ENCODE measurements at places on chromosomes 5 and 9.

DNA sequence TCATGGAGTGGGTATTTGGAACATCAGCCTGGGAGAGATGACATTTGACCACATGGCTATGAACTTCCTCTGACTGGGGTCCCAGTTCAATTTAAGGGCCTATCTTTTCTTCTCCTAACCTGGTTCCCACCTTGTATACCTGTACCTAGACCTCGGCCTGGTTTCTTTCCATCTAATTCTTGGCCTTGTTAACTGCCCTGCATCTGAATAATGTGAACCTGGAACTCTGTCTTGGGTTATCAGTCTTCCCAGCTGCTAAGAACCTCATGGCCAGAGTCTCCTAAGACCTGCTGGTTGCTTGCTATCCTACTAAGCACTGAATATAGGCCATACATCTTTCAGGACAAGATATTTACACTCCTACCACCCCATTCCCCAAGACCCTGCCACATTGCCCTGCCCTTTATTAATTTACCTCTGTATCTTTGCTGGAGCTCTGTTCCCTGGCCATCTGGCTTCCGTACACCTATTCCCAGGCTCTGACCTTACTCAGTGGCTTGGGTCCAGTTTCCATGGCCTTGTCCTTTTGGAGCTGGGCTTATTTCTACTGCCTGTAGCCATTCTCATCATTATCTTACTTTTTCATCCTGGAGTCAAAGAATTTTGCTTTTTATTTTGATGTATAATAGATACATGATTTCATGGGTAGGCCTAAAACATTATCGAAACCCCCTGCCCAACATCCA, 6.6 kb downstream of the PSAT1 start:
- no peak for DNase-seq

DNA sequence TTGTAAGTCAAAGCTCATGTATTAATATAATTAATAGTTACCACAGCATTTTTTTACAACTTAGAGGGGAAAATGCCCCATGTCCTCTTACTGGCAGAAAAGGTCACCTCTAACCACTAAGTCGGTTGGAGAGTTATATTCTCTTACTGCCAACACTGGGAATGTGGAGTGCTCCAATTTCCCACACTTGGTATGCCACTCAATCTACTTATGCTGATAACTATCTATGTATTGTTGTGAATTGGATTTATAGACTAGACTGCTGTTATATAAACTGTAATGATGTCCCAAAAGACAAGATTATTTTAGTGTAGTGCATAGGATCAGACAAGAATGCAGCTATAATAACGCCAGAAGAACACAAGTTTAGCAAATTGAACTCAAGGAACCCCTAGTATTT, 2385.2 kb upstream of the C9orf72 start:
- no peak for DNase-seq

GRCh38 chr9:124448019-124448418, 2.2 kb upstream of the ADGRD2 start:
- no peak for DNase-seq

GRCh38 chr9:75504721-75505120, 385.8 kb upstream of the PCSK5 start:
- DNase-seq = peak; percentile 23

DNA sequence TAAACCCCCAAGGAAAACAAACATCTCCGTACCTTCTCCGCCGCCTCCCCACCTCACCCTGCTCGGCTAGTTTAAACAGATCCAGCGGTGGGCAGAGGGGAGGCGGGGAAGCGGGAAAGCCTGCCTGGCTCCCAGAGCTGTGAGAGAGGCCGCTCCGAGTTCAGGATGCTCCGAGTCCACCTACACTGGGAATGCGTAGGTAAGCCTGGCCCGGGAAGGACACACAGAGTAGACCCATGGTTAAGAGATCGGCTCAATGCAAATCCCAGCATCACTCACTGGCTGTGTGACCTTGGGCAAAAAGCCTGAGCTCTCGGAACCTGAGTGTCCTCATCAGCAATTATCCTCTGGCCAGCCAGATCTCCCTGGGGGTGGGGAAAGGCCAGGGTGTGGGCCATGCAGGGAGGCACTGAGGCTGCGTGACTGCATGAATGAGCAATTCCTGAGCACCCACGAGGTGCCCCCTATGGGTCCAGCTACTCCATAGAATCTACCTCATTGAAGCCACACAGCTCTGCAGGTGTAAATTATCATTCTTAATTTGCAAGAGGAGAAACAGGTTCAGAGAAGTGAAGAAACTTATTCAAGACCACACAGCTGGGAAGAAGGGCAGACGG, 30.5 kb upstream of the LMX1B start:
- no peak for DNase-seq

DNA sequence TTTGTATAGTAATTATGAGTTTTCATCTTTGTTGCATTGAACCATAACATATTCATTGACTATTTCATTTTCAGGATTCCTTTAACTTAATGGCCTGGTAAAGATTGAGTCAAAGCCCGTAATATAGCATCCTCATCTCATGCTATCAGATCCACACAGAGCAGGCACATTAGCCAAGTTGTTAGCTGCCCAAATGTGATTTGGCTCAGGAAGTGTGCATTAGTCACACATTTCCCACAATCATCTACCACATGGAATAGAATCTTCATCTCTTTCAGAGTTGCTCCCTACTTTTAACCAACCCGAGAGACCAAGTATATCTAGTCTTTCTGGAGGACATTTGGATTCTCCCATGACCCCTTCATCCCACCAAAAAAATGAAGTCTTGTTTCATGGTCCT, 481.0 kb upstream of the PTGER4 start:
- no peak for DNase-seq

GRCh38 chr5:164054461-164054860, 549.0 kb downstream of the MAT2B start:
- DNase-seq = no peak

DNA sequence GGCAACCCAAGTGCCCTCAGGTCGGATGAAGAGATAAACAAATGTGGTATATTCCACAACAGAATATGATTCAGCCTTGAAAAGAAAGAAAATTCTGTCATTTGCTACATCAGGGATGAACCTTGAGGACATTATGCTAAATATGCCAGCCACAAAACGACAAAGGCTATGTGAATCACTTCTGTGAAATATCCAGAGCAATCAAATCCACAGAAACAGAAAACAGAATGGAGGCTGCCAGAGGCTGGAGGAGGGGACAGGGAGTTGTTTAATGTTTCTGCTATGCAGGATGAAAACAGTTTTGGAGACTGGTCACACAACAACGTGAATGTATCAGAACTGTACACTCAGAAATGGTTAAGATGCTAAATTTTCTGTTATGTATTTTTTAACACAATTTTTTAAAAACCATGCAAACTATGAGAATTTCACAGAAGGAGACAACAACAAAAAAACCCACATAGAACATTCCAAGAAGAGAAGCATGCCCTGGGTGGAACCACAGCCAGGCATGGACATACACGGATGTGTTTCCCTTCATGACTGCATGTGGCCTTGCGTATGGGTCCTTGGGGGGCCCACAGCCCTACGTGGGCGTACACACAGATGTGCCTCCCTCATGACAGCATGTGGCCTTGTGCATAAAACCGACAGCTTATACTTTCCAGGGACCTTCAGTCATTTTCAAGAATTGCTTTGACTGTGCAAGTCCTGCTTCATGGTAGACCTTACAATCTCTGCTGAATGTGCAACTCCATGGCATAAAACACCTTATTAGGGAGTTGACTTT, 146.7 kb downstream of the ROR2 start:
- DNase-seq = no peak

DNA sequence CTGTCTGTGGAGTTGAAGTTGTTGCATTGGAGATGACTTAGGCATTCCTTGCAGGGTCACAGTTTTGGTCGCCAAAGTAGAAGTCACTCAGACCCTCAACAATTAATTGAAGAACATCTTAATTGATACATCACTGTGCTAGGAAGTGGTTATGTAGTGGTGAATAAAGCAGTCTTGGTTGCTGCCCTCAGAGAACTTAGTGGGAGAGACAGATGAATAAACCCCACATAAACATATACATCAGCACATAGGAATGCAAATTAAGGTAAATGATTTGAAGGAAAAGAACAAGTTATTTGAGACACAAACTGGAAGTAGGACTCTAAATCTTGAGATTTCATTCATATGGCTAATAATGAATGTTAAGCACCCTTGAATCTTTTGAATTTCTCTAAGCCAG, 25.7 kb downstream of the FAM174A start:
- no peak for DNase-seq

DNA sequence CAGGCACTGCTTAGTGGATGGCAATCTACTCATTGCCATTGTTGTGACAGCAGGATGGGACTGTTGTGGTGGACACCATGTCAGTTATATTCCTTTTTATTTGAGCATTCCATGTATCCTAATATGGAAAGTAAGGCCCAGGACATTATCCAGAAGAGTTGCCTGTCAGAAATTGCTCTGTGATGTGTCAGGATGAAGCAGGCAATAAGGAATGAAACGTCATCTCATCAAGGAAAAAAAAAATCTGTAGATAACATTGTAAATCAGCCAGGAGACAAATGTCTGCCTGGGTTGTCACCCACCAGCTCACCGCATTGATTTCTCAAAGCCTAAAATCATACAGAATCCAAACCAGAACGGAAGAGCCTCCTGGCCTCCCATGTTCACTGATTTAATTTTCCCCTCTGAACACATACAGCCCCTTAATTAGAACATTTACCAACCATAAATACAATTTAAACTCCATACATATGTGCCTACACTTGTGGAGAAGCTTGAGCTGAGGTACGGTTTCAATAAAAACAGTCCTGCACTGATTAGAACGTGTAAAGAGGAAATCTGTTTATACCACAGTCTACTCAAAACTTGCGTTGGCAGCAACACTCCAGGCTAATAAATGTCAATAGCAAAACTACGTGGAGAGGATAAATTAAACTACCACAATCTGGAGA, 73.9 kb downstream of the FOXD1 start:
- DNase-seq = no peak

GRCh38 chr5:111372799-111373198, 139.5 kb downstream of the STARD4 start:
- no peak for DNase-seq

DNA sequence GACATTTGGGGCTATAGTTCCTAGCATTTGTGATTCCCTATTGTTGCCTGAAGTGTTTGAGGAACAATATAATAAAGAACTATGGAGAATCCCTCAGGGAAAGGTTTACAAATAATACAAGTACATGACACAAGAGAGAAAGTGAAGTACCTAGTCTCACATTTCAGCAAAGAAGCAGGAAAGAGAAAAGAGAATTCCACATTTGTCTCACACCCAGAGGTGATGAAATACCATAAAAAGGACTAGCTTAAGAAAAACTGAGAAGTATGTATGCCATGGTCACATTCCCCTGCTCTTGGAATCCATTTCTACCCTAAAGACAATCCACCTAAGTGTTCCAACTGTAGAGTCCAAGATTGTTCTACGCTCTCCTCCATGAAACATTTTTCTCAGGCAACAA, 79.0 kb upstream of the TARS1 start:
- no peak for DNase-seq

DNA sequence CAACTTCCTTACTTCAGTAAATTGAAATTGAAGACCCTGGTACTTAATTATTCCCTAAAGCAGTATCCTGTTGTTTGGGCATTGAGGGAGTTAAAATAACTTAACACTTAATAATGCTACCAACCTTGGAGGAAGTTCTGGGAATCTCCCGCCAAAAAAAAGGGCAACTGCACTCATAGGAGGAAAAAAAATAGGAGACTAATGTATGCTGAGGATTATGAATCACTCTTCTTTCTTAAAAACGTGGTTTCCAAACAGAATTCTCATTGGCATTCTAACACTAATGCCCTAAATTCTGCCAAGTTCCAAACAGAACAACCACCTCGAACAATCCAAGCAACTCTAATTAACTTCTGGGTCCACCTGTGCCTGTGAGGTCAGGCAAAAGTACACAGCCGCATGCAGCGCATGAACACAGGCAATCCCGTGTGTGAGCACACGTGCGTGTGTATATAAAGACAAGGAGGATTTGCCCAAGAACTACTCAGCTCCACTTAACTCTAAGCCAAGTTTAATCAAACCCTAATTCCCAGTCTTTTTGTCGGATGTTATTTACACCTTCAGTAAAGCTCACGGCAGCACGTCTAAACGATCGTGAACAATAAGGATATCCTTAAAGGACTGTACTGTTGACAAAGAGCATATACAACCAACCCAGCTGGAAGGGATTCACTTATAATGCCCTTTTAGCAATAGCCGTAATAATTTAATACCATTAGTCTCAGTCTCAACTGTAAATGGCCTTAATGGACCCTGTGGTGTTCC, 78.4 kb downstream of the EBF1 start:
- DNase-seq = no peak

DNA sequence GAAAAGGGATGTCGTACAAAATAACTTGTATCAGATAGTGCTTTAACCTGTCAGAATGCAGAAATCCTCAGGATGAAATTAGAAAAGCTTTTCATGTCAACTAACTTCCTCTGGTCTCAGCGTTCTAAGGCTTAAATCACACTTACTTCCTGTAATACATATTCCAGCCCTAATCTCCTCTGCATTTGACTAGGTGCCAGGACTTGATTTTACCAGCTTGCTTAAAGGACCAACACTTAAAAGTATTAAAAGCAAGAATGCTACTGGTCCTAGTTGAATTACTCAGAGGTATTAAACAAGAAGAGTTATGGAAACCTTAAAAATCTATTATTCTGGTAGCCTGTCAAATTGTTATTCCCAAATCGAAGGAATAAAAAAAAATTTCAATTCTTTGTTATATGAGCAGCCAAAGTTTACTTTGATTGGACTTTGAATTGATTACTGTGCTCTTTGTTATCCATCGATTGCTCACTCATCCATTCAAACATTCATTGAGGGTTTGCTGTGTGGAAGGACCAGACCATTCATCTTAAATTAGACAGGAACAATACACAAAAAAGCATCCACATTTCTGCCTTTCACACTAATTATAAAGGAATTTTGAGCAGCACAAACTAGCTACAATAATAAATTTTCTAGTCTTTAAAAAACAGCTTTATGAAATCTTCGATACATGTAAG, 108.7 kb downstream of the MUSK start:
- no peak for DNase-seq

- DNase-seq = no peak
Measured at GRCh38 chr5:77339337-77339890, 128.9 kb downstream of the PDE8B start.

GRCh38 chr9:14030375-14031059, 283.4 kb downstream of the NFIB start:
- peak; percentile 26 for DNase-seq

GRCh38 chr5:140555747-140556312, 1.4 kb downstream of the SRA1 start:
- DNase-seq = no peak

GRCh38 chr5:65611524-65611923, 12.6 kb downstream of the TRIM23 start:
- DNase-seq = no peak

GRCh38 chr9:18071651-18072060, 402.3 kb upstream of the ADAMTSL1 start:
- no peak for DNase-seq

- no peak for DNase-seq
Measured at GRCh38 chr5:15007646-15008045, 136.1 kb upstream of the ANKH start.

GRCh38 chr5:128905568-128906110, 59.6 kb upstream of the SLC27A6 start:
- DNase-seq = peak; percentile 30

- DNase-seq = no peak
Measured at GRCh38 chr5:136149891-136150290, 17.2 kb downstream of the SMAD5 start.

GRCh38 chr9:33081128-33081851, 4.8 kb upstream of the SMU1 start:
- DNase-seq = peak; percentile 74

- DNase-seq = no peak
Measured at GRCh38 chr9:22722492-22722891, 275.9 kb downstream of the DMRTA1 start.

GRCh38 chr5:1502737-1503120, 21.0 kb downstream of the LPCAT1 start:
- no peak for DNase-seq

- DNase-seq = no peak
Measured at GRCh38 chr5:64834611-64835010, 65.9 kb downstream of the CWC27 start.

All from colonic mucosa (tissue), 4 donors.